Right lung (tissue), 10 donors: ENCODE measurements at places on chromosomes 3 and 15. TPM values are rescaled to one million over a fixed set of nuclear protein-coding genes. Genes with fewer than 3 reads are reported as not detected.

TMEM266 gene
- polyA plus RNA-seq, result 2.9 TPM

- DNase-seq, result no peak
Observed at GRCh38 chr3:59163953-59164352, 114.1 kb upstream of the CFAP20DC start.

DNA sequence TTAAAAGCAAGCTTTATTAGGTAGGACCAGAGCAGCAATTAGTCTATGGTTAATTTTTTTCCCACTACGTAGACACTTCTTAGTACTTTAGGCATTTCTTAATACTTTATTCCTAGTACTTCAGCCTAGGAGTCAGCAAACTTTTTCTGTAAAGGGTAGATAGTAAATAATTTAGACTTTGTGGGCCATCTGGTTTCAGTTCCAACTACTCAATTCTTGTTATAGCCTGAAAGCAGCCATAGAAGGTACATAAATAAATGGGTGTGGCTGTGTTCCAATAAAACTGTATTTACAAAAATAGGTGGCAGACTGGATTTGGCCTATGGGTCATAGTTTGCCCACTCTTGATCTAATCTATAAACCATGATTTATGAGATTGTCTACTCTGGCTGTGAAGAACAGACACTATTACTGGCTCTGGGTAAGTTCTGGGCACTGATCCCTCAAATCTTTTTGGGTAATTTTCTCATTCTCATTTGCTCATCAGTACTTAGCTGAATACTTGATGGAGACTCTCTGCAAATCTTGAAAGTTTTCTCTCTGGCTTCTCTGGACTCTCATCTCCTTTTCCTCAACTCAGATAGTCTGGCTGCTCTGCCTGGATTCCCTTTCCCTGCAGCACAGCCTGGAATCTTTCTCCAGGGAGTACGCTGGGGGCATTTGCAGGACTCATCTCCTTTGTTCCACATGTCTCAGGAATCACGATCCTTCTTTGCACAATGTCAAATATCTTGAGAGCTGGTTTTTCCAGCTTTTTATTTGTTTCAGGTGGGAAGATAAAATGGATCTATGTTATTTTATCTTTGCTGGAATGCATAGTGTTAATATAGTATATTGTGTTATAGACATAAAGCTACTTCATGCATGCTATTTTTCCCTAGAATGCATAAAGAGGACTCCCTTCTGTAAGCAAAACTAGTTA is 524.8 kb upstream of the TBL1XR1 start:
- no peak for DNase-seq

CHRNA7 gene
- polyA plus RNA-seq, result 31.8 TPM

MNS1 gene
- 12.3 TPM for polyA plus RNA-seq
